ENCODE measurements at places on chromosomes 5 and 9.

GRCh38 chr5:72066705-72067107 is 40.6 kb upstream of the MAP1B start:
- no peak for DNase-seq

GRCh38 chr5:5421961-5422818 is at the start of gene ICE1:
ICE1 (plus strand) TSS chr5:5422677; CDS start chr5:5422916, 239 bp downstream.
- peak; percentile 85 for DNase-seq

DNA sequence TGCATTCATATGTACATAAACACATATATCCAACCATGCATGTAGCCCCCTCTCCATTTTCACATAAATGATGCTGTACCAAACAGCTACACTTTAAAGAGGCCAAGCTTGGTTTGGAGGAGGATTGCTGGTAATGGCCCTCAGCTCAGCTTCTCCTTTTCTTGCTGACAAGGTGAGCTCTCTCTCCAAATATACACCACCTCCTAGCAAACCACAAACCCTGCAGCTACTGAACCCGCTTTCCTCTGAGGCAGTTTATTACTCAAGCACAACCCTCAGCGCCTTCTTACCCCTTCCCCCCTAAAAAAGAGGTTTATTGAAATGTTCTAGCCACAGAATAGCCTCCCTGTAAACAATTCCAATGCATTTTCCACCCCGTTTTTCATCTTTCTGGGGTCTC is 54.0 kb downstream of the ALG2 start:
- DNase-seq = no peak

DNA sequence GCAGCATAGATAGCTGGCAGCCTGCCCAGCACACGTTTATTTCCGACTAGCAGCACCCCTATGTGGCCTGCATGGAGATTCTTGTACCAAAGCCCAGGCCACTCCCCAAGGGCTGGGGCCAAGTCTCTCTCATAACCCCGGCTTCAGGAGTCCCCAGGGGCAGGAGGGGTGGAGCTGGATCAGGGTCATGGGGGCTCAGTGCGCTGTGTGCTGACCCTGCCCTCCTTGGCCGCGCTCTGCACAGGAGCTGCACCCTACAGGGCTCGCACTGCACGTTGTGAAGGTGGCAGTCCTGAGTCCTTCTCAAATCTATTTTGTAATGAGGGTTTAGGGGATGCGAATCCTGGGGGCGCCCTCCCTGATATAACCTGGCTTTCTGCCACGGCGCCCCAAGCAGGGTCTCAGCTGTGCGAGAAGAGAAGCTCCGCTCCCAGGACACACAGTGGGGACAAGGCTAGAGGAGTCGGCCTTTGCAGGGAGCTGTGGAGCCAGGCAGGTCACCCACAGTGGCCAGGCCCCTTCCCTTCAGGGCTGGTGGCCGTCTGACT is 28.6 kb downstream of the NKD2 start:
- no peak for DNase-seq

DNA sequence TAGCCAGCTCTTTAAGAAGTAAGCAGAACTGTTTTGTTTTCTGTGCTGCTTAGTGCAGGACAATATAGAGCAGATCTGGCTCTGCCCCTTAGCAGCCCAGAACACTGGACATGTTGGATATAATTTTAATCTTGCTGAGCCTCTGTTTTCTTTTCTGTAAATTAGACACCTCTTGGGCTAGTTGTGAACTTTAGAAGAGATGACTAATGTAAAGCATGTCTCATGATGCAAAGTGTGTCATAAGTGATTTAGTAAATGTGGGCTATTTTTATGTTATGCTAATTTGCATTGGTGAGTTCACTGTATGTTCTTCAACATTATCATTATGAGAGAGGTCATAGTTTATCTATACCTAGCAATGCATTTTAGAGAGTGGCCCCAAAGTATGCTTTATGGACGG is 156.1 kb upstream of the ADAMTSL1 start:
- no peak for DNase-seq

GRCh38 chr9:124279531-124280175 is 21.9 kb downstream of the NEK6 start:
- DNase-seq = no peak

GRCh38 chr5:87411586-87411972 is 1.2 kb downstream of the CCNH start:
- no peak for DNase-seq

GRCh38 chr5:77971776-77972468 is 195.8 kb upstream of the TBCA start:
- DNase-seq = no peak

GRCh38 chr5:161713042-161713441 is 27.5 kb downstream of the GABRA6 start:
- no peak for DNase-seq

DNA sequence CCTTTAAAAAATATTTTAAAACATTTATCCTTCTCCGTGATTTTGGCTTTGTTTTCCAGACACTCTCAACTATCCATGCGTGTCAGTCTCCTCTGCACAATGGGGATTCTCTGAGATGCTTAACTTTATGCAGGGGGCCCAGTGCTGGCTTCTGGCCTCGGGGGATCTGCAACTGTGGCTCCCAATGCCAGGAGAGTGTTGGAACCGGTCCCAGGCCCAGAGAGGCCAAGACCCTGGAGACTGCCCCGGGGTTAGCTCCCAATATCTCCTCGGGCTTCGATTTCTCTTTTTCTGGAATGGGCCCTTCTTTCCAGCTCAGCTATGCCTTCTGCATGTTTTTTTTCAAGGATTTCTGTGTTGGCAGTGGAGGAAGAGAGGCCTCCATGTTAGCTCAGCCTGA is 20.1 kb upstream of the SARDH start:
- DNase-seq = no peak

DNA sequence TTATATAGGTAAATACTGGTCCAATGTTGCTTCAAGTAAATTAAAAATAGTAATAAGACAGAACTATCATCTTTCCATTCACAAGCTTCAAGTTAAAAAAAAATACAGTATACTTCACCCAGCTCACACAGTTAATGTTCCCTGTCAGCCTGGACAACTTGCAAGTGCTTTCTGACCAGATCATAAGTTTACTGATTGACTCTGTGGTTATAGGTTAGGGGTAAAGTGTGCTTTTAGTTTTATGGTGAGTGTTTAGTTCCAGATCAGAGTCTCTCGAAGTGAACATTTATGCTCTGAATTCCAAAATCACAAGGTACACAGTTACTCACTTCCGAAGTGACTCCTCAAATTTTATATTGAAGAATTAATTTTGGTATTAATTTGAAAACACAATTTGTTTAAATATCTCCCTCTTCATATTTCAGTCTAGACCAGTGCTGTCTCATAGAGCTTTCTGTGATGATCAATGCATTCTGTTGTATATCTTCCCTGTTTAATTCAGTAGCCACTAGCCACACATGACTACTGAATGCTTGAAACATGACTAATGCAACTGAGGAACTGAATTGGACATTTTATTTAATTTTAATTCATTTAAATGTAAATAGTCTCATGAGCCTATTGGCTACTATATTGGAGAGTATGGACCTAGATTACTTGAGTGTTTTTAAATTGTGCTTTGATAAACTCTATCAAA is 90.7 kb downstream of the MEF2C start:
- no peak for DNase-seq

GRCh38 chr5:8033261-8033660 is 164.3 kb downstream of the MTRR start:
- no peak for DNase-seq

DNA sequence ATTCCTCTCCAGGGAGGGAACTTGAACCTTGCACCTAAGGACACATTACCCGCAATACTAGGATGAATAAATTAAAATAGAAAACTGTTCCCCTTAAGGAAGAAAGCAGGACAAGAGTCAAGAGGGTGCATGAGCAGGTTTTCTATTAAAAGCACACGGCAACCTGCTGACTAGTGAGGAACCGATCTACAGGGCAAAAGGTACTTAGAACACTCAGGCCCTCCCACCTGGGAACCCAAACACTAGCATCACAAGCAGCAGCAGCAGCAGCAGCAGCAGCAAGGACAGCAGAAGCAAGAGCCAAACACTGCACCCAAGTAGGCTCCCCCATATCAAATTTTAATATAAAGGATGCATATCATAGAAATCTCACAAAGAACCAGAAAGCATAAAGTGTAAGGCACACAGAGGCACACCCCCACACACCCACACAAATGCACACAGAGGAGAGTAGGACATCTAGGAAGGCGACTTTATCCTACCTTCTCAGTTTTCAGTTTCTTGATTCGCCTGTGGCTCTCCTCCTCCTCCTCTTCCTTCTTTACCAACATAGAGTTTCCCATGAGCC is 2.8 kb downstream of the ZNF608 start:
- no peak for DNase-seq

DNA sequence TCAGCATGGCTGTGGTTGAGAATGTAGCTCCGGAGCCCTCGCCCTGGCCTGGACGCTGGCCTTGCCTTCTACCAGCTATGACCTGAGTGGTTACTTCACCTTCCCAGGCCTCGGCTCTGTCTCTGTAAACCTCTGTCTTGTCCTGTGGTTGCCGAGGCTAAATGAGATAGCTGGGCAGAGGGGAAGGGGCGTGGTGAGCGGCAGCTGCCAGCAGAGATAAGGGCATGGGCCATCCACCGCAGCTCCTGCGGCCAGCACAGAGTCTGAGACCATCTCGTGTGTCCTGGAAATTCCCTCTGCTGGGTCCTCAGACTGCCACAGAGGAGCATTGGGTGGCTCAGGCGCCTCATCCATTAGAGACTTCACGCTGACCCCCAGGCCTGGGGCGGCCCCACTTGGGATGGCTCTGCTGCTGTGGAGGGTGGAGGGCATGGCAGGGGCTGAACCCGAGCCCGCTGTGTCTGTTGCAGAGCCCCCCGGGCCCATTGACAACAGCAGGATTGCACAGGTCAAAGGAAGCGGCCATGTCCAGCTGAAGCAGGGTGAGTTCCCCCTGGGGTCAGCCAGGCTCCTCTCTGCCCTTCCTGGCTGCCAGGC is 43.9 kb downstream of the USP20 start:
- DNase-seq = no peak

GRCh38 chr9:96187151-96187555 is 114.8 kb downstream of the HSD17B3 start:
- DNase-seq = no peak

GRCh38 chr9:108662956-108663355 is 192.8 kb downstream of the ACTL7B start:
- DNase-seq = no peak

DNA sequence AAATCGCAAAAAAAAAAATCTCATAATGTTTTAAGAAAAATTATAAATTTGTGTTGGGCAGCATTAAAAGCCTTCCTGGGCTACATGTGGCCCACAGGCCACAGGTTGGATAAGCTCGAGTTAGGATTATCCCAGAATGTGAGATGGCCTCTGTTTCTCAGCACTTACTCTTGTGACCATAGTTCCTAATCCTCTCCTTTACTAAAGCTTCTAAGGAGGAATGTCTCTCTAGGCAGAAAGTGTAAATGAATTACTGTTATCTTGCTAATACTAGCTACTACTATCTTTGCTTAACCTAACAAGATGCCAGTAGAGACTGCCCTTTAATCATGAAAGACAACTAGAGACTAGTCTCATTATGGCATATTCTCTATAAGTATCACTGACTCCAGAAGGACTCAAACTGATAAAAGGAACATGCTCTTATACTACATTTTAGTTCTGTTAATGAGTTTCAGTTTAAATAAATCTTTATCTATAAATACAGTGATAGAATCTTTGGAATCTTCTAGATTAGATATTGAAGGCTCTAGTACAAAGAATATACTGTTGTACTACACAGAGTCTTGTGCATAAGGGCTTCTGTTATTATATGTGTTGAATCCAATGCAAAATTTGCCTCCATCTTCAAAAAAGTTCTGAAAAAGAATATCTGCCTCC is 13.8 kb downstream of the INVS start:
- no peak for DNase-seq

- no peak for DNase-seq
These were observed 315.6 kb downstream of the ZSWIM6 start for GRCh38 chr5:61647672-61648071.

- DNase-seq = no peak
These were observed 168.8 kb downstream of the ARHGAP26 start for GRCh38 chr5:142939006-142939405.

DNA sequence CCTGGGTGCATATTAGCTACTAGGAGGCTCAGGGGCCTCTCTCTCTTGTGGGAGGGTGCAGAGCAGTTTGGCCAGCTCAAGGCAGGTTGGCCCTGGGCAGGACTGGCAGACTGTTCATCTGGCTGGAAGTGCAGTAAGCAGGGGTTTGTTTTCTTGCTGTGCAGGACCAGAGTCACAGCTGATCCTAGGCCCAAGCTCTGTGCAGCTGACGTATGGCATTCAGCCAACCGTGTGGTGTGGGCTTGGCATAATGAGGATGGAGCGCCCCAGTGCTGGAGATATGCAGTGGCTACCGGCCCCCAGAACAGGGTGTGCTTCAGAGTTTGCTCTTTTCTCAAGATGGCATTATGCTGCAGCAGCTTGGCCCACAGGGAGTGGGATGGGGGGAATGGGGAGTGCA is 31.0 kb upstream of the PHF24 start:
- no peak for DNase-seq

GRCh38 chr5:16994565-16994964 is 58.5 kb upstream of the MYO10 start:
- DNase-seq = no peak

GRCh38 chr5:104186100-104186499 is 623.5 kb upstream of the NUDT12 start:
- DNase-seq = no peak

DNA sequence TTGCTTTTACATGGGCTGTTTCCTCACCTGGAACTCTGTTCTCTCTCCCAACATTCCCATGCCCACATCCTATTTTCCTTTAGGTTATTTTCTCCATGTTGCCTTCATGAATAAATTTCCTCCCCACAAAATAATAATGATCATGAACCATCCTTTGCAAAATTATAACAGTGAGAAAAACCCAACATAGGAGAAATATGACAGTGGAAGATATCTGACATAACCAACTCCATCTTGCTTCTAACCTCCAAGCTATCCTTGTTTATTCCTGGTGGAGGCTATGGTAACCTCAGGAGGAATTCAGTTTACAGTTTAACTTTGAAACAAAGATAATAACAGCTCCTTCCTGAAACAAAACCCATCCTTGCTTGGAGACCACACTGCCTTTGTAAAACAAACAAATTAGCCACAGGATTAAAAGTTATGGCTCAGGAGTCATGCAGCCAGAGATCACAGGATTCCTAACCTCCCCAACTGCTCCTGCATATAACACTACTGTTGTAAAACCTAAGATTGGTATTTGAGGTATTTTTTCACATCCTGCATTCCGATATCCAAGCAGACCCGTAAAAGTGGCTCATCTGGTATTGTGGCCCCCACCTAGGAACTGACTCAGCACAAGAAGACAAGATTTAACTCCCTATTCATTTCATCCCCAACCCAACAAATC is 212.4 kb downstream of the TRIM32 start:
- DNase-seq = no peak

DNA sequence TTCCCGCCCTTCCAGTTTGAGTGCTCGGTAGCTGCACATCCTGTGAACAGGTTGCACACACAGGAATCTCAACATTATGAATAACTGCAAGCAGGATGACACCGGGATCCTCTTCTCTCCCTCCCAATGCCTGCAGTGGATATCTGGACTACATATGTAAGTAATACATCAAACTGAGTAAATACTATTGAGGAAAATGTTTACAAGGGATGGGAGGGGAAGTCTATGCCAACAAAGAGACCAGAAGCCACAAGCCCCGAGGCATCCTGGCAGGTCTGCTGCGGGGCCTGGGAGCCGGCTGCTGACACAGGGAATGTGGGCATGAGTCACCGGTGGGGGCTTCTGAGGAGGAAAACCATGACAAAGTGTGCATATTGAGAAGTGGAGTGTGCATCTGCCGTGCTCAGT is 8.6 kb upstream of the ANKRD33B start:
- DNase-seq = no peak

Measured in stimulated activated CD4-positive, alpha-beta T cell treated with anti-CD3 and anti-CD28 coated beads, Interleukin-1b, Interleukin-23, amount 100 ng/mL, for 24 hours (primary cell).